ENCODE measurements at places on chromosomes 2 and 18.

DNA sequence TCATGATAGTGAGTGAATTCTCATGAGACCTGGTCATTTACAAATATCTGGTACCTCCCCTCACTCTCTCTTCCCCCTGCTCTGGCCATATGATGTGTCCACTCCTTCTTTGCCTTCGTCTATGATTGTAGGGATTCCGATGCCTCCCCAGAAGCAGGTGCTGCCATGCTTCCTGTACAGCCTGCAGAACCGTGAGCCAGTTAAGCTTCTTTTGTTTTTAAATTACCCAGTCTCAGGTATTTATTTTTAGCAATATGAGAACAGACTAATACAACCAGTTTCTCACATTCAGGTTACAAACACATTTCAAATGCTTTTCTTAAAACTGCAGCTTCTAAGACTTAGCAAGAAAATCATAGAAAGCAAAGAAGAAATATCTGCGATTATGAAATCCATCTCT lies 321.2 kb upstream of the CDH7 start:
- DNase-seq: no peak

DNA sequence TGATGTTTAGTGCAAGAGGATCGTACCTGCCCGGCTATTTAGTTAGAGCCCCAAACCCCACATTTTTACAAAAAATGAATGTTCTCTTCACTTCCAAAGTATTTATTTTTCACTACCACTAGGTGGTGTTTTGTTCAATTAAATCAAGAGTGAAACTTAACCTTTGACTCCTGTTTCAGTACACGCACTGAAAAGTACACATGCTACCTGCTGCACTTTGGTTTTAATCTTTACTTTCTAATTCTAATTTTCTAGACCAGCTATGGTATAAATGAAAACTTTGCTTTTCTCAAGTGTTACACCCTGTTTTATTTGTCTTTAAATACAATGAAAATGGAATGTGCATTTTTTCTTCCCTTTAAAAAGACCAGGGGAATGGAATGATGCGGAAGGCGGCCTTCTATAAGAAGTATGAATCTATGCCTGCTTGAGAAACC lies 31.4 kb upstream of the CHN1 start:
- peak; percentile 33 for DNase-seq

DNA sequence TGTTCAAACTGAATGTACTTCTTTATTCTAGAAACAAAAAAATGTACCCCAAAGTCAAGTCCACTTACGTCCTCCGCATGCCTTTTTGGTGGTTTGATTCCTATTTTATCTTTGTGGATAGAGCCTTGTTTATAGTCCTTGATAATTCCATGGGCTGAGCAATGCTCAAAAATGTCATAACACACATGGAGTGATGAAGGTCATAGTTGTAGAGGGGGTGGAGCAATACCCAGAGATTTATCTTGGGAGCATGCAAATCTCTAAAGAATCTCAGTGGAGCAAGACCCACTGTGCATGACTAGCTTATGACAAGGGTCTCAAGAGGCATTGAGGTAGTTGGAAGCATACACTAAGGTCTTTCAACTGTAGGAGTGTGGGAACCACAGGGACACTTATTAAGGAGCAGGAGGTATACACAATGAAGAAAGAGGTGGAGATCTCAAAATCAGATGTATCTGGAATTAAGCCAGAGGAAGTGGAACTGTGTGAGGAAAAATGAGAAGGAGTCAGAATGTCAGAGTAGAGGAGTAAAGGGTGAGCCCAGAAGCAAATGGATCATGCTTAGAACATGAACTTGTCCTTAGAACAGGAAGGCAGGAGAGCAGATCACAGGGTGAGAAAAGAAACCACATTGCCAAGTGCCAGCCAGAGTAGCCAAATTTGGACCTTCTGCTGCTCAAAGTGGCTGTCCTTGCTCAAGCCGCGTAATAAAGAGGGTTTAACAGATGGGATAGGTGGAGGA lies 68.1 kb upstream of the STK39 start:
- no peak for DNase-seq

DNA sequence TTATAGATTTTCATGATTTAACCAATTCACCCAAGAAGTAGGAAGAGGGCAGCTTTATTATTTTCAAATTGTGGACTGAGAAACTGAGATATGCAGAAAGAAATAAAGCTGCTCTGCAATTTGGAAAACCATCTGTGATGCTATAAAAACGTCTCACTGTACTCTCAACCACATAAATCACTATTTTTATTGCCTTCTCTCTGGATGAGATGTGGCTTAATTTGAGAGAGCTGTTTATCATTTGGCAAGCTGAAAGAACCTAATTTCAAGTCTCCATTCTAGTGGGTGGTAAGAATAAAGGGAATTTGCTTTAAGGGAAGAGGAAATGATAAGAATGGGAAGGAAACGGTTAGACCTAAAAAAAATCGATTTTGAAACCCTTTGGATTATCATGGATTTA lies 49.9 kb upstream of the CYP1B1 start:
- DNase-seq: no peak

GRCh38 chr2:14551069-14551468 lies 81.4 kb upstream of the LRATD1 start:
- DNase-seq: no peak

DNA sequence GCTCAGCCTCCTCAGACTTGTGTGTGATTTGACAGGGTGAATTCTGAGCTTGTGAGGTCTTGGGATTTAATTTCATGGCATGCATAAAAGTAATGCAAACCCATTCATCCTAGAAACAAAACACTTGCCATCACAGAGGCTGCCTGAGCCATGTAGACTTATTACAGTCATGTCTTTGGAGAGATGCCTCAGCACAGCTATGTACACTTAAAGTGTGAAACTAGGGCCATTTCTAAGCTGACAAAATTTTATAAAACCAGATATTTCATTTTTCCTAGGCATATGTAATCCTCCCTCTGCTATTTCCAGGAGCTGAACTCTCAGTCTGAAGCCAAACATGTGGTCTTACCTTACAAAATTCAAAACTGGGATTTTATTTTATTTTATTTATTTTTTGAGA lies 322.2 kb upstream of the SPHKAP start:
- no peak for DNase-seq

GRCh38 chr2:47508080-47508479 lies 105.1 kb downstream of the MSH2 start:
- DNase-seq: no peak

GRCh38 chr2:30582521-30582920 lies 135.5 kb downstream of the LCLAT1 start:
- DNase-seq: no peak

DNA sequence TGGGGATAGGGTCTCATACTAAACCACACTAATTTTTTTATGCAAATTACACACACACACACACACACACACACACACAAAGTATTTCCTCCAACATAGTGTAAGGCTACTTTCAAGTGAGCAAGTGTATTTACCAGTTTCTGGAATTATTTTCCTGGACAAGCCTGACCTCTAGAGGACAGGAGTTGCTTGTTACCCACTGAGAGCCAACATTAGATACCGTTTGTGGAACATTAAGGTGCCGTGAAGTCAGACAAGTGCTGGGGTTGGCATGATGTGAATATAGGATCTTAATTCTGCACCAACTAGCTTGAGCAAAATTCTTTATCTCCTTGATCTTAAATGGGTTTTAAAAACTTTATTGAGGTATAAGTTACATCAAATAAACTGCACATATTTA lies 39.3 kb upstream of the SERPINB2 start:
- peak; percentile 72 for DNase-seq

GRCh38 chr2:156622491-156622890 lies 186.3 kb downstream of the GPD2 start:
- no peak for DNase-seq

DNA sequence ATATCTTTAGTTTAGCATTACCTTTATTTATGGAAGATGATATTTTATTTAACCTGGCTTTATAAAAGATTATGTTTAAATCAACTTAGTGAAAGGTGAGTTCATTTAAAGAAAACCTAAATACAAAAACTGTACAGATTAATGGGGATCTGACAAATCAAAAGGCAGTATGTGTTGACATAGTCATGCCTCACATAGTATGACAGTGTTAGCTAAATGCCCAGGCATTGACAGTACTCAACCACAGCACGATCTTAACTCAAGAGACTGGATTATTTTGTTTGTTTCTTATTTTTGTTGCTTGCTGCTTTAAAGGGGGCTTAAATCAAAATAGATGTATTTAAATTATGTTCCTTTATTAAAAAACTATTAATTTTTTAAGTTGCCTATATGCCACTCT lies 7.8 kb downstream of the DOK6 start:
- DNase-seq: peak; percentile 6

DNA sequence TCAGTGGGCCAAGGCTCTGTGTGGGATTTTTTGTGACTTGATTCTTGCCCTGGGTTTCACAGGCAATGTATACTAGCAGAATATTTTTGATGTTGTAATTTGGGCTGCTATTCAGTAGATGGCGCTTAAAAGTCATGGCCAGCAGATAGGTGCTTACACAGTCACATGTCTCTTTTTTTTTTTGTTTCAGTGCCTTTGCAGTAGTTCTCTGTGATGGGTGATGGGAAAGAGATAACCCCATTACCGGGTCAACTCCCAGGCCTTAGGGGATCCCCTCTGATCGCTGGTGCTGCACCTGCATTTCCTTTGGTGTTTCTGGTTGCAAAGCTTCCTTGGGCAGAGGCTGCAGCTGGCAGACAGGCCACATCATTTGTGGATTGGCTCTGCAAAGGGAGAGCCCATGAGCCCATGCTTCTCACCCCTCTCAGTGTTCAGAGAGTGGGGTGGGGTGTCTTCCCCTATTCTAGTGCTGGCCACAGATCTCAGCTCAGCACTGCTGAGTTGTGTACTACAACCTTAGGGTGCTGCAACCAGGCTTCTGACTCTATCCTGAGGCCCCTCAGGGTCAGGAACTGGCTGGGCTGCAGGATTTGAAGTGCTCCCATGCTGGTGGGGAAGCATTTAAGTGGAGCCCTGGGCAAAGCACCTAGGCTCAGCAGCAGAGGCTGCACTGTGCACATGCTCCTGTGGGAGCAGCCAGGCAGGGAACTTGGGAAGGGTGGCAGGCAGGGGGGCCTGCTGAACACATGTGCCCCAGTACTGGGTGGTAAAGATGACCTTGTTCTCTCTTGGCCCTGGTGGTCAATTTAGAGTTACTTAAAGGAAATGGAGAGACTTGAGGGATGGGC lies 219.8 kb upstream of the SPHKAP start:
- peak; percentile 32 for DNase-seq

DNA sequence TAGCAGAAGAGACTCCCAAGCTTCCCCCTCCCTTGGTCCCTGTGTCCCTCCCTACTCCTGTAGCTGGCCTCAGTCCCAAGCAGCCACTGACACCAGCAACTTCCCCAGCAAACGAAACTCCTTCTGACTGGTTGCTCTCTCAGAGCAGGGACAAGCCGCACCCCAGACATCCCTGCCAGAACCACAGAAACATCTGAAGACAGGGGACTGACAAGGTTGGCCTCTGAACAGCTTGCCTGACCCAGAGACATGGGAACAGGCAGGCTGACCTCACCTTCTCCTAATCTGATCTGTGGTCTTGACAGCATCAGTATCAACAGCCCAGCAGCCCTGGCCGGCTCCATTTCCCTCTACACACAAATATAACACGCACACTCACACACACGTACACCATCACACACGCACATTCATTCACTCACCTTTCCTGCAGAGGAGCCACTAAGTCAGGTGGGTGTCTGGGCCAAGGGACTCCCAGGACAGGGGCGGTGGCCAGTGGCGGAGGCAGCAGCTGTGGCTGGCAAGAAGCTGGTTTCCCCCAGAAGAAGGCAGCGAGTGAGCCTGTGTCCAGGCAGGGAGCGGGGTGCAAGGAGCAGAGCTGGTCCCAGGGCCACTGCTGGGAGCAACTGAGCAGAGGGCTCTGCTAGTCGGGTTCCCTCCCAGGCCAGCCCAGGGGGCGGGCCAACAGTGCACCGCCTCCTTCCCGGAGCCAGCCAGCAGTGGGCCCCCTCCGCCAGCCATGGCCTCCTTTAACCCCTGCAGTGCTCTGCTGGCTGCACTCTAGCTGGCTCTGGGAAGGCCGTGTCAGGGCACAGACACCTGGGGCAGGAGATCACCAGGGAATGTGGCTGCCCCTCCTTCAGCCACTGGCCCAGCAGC lies 59.1 kb downstream of the TNS1 start:
- DNase-seq: peak; percentile 86

Data from kidney tubule cell (primary cell).